DND-41 (cell line): ENCODE measurements at places on chromosomes 1 and 21.

DNA sequence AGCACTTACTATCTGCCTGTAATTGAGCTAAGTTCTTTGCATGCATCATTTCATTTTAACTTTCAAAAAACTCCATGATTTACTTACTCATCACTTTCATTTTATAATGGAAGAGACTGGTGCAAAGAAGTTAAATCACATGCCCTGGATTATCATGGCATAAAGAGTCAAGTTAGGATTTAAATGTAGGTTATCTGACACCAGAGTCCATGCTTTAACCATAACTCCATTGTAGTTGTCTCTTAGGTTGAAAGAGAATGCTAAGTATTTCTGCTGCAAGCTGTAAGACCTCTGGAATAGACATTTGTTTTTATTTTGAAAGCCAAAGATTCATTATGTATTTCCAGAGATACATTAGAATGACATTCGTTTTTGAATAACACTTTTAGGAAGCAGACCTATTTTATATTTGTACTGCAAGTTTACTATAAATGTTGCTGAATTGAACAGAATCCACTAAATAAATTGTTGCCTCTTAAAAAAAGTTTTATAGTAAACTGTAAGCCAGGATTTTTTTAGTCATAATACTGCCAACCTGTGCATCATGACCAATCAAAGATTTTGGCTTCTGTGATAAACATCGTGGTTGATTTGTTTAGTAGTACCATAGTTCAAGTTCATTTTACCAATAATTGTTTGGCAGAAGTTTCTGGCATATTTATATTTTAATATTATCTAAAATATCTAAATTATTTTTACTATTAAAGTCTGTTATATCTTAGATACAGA lies 26.1 kb downstream of the CFH start:
- no peak for DNase-seq

GRCh38 chr1:237740846-237741245 lies 149.9 kb downstream of the ZP4 start:
- no peak for DNase-seq

- no peak for DNase-seq
Measured at GRCh38 chr1:198135366-198135765, 21.4 kb upstream of the NEK7 start.

DNA sequence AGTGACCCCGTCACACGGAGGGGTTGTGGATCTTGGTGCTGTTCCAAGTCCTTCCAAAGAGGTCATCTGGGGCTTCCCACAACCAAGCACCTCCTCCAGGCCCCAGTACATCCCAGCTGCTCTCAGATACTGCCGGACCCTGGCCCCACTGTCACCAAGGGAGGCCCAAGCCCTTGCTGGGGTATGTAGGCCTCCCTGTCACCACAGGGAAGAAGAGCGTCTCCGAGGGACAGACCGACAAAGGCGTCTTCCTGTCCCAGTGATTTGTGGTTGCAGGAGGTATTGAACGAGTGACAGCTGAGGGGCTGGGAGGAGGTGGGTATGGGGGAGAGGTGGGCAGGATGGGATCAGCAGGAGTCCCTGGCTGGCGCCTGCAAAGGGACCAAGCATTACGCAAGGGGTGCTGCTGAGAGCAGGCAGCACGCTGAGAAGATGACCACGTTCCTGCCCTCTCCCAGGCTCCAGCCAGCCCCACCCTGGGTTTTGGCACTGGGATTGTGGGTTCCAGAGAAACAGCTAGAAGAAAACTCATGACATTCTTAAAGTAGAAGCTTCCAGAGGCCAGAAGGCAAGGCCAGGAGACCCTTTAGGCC lies 29.7 kb downstream of the LRP8 start:
- DNase-seq: no peak

GRCh38 chr1:115952547-115952946 lies 23.8 kb upstream of the SLC22A15 start:
- no peak for DNase-seq

DNA sequence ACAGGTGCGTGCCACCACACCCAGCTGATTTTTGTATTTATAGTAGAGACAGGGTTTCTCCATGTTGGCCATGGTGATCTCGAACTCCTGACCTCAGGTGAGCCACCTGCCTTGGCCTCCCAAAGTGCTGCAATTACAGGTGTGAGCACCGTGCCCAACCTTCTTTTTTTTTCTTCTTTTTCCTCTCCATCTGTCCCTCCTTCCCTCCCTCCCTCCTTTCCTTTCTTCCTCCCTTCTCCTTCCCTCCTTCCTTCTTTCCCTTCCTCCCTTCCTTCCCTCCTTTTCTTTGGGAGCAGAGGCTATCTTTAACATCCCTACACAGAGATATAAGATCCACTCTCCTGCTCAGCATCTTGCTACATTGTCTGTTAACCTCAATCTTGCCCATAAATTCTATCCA lies 24.4 kb upstream of the FAM89A start:
- DNase-seq: no peak

DNA sequence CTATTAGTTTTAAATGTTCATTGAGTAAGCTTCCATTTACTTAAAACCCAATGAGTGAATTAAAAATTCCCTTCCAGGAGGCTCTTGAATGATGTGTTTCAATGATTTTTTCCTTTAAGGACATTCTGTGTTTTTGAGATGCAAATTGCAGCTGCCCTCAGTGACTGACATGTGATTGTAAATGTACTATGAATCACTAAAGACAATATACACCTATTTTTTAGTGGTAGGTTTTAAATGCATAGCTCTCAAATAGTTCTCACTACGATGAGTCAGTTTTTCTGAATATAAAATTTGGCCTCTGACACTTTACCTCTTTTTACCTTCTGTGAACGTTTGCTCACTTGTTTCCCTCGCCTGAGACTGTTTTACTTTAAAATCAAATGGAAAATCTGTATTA lies 204.7 kb downstream of the BARHL2 start:
- no peak for DNase-seq

DNA sequence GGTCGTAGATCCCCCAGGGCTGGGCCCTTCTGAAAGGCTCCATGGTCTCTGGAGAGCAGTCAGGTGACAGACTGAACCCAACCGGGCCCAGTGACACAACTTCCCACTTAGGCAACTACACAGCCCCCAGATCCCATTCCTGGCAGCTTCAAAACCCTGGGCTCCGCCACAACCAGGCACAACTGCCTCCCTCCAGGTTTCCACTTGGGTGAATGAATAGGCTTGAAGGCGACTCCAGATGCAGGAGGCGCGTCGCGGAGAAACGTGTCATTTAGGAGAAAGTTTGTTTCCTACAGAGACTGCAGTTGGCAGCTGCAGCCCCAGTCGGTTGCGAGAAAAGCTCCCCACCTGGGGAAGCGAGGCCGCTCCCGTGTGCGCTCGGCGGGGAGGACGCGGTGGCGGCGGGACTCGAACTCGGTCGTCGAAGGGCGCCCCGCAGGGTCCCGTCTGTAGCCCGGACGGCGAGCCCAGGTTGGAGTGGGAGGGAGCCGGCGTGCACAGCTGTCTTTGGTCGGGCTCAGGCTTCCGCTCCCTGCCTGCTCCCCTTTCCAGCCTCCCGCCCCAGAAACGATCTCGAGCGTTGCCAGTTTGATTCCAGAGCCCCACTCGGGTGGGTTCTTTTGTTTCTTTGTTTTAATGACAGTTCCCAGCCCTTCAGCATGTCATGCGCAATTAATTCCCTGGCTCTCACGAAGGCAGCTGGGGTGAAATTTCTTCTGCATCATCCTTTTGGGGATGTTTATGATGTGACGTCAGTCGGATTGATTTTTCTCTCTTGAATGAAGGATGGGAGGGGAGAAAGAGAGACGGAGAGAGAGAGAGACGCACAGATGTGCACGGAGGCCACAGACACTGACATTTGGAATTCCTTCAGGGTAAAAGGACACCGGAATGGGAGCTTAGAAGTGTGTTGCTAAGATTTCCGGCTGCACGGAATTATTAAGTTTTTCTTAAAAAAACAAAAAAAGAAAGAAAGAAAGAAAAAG lies 862 bp upstream of the SGIP1 start:
- DNase-seq: no peak

DNA sequence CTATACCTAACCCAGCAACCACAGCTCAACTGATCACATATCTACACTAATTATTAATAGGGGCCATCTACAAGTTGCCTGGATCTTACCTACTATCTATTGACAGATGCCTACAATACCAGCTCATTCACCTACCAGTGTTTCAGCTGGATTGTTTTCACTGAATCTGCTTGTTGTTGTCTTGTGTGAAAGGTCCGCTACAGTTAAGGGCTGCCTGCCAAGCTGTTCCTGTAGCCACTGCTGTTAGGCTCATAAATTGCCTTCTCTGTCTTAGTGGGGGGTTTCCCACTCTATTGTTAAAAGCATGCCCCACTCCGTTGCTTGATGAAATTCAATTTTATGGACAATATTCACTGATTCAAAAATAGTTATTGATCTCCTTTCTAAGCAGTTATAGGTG lies 199.7 kb upstream of the TMPRSS15 start:
- DNase-seq: no peak

GRCh38 chr1:1832820-1833219 lies 54.5 kb upstream of the NADK start:
- no peak for DNase-seq

GRCh38 chr1:176193663-176194062 lies 13.4 kb downstream of the COP1 start:
- no peak for DNase-seq

- no peak for DNase-seq
Measured at GRCh38 chr1:119937198-119937597, 40.9 kb upstream of the ADAM30 start.

- DNase-seq: no peak
Measured at GRCh38 chr1:230902349-230902923, 34.1 kb upstream of the C1orf198 start.

GRCh38 chr1:58727364-58727763 lies 27.5 kb upstream of the MYSM1 start:
- DNase-seq: no peak

- DNase-seq: no peak
Measured at GRCh38 chr1:69528376-69528775, 39.3 kb upstream of the LRRC7 start.

GRCh38 chr1:247465796-247466195 lies 7.9 kb upstream of the OR2B11 start:
- no peak for DNase-seq

DNA sequence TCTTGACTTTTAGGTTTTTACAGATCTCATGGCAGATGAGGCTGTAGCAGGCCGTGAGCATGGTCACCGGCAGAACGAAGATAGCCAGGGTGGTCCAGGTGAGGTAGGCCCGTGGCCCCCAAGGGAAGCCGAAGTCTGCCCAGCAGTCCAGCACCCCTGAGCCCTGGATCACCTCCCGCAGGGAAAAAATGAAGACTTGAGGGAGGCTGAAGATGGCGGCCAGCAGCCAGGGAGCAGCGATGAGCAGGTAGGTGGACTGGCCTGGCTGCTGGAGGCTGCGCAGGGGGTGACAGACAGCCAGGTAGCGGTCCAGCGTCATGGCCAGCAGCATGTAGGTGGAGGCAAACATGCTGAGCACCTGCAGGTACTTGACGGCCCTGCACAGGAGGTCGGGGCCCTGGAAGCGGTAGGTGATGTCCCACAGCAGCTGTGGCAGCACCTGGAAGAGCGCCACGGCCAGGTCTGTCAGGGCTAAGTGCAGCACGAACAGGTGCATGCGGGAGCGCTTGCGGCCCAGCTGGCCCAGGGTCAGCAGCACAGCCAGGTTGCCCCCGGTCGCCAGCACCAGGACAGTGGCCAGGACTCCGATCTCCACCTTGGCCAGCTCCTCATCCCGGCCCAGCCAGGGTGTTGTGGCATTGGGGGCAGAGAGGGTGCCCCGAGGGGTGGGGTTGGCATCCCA lies 856 bp downstream of the AVPR1B start:
- no peak for DNase-seq
